ENCODE measurements at places on chromosomes 2 and 18.

- no peak for DNase-seq
These were observed 163.7 kb downstream of the LTBP1 start for GRCh38 chr2:33110461-33110860.

GRCh38 chr18:78934551-78935225 lies 44.9 kb upstream of the SALL3 start:
- DNase-seq, result no peak

DNA sequence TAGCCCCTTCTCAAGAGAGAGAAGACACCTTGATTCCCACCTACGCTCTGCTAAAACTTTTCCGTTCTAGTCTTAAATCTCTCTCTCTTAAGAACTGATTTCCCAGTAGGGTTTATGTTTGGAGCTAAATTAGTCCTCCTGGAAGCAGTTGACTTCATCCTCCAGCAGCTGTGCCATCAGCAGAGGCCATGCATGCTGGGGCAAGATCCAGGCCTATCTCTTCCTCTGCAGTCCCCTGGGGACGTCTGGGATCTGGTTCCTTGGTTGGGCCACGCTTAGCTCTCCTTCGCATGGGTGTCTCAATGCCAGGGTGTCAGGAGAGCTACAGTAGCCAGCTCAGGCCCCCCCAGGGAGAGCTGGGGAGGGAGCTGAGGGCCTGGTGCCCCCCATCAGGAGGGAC lies 49.7 kb downstream of the HPCAL1 start:
- no peak for DNase-seq

DNA sequence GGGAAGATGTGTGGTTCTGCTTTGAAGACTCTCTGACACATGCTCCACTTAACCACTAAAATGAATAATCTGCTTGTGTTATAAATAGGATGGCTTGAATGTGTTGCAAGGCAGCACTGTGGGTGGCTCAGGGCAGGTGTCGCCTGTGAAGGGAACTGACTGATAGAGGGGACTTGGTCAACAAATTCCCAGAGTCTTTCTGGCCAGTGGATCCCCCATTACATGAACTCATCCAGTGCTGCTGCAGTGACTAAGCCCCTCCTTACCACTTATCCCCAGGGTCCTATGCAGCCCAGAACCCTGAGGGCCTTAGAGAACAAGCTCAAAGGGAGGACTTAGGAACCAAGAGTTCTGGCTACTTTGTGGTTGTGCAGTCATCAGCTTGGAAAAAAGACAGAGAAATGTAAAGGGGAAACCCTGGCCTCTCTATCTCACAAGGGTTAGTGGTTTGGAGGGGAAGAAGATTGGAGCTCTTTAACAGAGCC lies 226.2 kb upstream of the TNP1 start:
- no peak for DNase-seq

GRCh38 chr2:162928356-162928755 lies 89.8 kb upstream of the KCNH7 start:
- DNase-seq, result no peak

- DNase-seq, result no peak
These were observed 127.9 kb downstream of the PIEZO2 start for GRCh38 chr18:11021477-11021876.

- DNase-seq, result no peak
These were observed 90.9 kb downstream of the MALT1 start for GRCh38 chr18:58761970-58762780.

- no peak for DNase-seq
These were observed 177.2 kb downstream of the BCL11A start for GRCh38 chr2:60376252-60376651.

DNA sequence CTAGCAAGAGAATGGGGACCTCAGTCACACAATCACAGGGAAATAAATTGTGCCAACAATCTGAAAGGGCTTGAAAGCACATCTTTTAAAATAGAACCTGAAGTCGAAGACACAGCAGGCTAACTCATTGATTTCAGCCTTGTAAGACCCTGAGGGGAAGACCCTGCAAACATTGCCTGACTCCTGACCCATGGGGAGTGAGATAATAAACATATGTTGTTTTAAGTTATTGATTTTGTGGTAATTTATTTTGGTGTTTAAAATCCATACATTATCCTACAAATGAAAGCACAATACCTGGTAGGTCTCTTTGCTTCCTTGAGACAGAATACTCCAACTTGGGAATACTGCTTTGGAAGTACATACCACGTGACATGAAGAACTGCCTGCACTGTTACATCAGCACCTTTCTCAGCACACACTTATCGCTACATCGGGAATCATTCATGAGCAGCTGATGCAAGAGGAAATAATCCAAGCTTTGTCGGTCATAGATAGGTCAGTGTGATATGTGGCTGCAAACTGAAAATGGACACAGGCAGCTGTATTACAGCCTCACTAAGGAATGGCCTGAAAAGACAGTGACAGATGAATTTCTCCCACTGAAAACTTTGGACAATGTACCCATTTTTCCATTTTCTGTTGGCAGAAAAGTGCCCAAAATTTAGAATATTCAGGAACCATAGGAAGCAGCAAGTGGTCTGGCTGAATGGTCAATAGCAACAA lies 494.5 kb upstream of the MAP2 start:
- DNase-seq, result no peak

- no peak for DNase-seq
These were observed 1.8 kb downstream of the DSC3 start for GRCh38 chr18:31040686-31041270.

DNA sequence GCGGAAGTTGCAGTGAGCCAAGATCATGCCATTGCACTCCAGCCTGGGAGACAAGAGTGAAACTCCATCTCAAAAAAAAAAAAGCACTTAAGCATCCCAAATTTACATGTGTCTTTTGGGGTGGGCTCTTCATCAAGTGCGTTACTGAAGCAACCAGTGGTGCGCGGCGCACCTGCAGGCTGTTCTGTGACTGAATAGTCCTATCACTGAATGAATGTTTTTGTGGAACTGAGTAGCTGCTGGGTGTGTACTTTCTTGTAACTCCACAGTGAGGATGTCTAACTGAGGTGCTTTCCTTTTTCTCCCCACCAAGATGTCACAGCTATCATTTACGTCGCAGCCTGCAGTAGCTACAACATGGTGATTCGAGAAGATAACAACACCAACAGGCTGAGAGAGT lies 17.0 kb downstream of the CHMP1B start:
- no peak for DNase-seq

GRCh38 chr18:27772081-27772480 lies 404.8 kb downstream of the CDH2 start:
- no peak for DNase-seq

- no peak for DNase-seq
These were observed 12.8 kb upstream of the PSD4 start for GRCh38 chr2:113160962-113161361.

DNA sequence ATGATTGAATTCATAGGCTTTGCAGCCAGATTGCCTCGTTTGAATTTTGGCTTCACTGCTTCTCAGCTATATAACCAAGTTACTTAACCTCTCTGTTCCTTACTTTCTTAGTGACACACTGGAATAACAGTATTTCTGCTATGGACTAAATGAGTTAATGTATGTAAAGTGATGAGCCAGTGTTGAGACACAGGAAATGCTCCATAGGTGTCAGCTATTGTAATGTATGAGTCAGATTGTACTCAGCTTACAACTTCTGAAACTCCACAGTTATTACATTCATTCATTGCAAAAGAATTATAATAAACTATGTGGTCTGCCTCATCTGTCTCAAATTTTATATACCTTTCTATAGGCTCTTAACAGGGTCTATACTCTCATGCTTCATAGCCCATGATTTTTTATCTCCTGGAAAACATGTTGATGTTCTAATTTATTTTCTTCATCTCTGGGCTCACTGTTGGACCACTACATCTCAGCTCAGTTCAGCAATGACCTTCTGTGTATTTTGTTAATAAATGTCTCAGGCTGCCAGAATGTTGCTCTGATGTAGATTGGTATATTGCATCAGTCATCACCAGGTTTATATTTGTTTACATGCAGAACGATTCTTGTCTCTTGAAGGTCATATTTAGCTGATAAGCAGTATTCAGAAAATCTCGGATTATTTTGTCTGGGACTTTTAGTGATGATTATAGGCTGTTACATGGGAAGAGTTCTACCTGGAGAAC lies 76.2 kb downstream of the MAP3K20 start:
- DNase-seq, result no peak

- DNase-seq, result no peak
These were observed 113.4 kb upstream of the PDE1A start for GRCh38 chr2:182540252-182540651.

GRCh38 chr2:12971581-12972365 lies 255.0 kb downstream of the TRIB2 start:
- no peak for DNase-seq

GRCh38 chr2:146323564-146323963 lies 1521.3 kb upstream of the ACVR2A start:
- no peak for DNase-seq

DNA sequence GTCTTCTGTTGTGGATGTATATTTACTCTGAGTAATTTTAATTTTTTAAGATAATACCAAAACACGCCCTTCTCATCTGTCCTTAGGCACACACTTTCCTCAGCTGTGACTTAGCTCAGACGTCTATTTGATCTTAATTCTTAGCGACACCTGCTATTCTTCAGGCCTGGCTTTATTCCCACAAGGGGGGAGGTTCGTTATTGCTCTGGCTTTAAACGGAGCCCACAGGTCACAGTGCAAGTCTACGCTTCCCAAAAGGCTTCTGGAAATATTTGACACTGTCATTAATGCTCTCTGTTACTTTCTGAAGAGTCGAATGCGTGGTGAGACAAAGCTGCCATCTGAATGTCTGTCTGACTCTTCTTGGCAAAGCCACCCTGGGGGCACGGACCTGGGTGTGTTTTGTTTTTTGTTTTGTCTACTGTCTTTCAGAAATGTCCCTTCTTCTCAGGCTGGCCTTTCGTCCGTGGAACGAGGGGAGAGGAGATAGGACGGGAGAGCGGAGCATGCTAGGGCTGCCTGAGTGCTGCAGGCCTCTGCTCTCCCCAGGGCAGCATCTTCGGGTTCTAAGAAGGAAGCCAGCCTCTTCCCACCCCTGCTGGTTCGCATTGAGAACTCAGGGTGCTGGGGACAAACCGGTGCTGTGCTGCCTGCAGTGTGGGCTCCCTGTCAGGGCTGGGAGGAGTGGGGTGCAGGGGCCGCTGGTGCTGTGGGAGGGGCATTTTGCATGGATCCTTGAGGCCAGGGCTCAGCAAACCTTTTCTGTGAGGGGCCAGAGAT lies 61.9 kb downstream of the ASAP2 start:
- no peak for DNase-seq

DNA sequence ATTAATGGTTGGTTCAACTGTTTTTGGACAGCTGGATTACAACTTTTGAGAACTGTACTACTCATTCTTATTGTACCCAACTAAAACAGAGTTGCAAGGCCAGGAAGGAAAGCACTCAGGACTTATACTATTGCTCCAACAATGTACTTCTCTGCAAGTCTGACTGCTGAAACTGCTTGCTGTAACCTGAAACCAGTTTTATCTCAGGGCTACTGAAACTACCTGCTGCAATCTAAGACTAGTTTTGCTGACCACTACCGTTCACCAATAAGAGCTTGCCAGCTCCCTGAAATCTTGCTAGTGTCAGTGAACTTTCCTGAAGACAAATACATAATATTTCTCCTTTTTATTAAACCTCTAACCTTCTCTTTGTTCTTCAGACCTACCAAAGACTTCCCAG lies 157.3 kb downstream of the CDCA7 start:
- DNase-seq, result no peak

GRCh38 chr2:29787473-29788465 lies 133.6 kb downstream of the ALK start:
- DNase-seq, result no peak

GRCh38 chr2:61906186-61906470 lies 654 bp downstream of the COMMD1 start:
- DNase-seq, result no peak

- no peak for DNase-seq
These were observed 104.9 kb downstream of the CERS6 start for GRCh38 chr2:168560817-168561499.

DNA sequence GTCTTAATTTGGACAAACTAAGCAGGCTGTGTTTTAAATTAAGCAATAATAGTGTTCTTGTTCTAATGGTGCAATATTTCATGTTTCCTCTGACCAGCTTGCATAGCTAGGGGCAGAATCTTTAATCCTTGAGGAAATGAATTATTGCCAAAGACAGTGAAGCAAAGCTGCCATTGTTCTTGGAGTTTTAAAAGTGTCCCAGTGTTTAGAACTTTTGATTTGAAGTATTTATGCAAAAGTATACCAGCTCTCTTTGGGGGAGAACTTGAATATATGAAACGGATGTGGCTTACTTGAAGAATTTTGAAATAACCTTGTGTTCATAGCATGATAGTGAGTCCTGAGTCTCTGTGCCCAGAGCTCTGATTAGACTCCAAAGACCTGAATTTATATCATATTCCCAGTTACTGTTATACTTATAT lies 33.4 kb downstream of the ITGA6 start:
- DNase-seq, result no peak

GRCh38 chr2:101628030-101628392 lies 69.5 kb upstream of the MAP4K4 start:
- no peak for DNase-seq

GRCh38 chr2:130387071-130387400 lies 31.2 kb downstream of the PTPN18 start:
- DNase-seq, result no peak

- no peak for DNase-seq
These were observed 433 bp downstream of the SH3RF3 start for GRCh38 chr2:109129356-109129920.

GRCh38 chr18:44047585-44047984 lies 633.1 kb upstream of the SETBP1 start:
- no peak for DNase-seq

DNA sequence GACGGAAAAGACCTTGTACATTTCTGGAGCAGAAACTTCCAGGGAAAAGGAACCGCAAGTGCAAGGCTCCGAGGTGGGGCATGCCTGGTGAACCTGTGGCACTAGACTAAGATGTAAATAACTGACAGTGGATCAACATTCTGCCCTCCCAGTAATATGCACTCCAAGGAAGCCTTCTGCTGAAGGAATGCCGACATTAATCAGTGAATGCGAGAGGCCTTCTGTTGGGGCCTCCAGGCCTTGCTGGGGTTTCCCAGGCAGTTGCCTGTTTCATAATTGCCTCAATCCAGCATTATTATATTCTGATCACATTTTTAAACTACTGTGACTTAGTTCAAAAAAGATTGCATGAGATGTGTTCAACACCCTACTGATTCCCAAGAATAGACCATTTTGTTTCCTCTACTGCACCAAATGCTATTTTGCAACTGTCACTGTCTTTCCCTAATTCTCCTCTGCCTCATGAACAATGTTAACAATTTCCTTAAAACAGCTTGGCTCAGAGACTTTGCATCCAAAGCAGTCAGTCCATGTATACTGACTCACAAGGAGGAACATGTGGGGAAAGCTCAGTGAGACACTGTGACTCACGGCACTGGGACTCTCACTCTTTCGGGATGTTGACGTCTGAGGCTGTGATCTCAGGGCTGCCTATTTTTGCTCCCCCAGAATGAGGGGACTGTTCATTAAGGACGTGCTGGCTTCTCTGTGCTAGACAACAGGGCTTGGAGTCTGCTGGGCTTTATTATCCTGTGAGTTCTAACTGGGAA lies 10.5 kb upstream of the DSG2 start:
- DNase-seq, result peak; percentile 13

GRCh38 chr2:3523551-3524041 lies 4.3 kb upstream of the ADI1 start:
- no peak for DNase-seq

- DNase-seq, result no peak
These were observed 107.6 kb upstream of the NOSTRIN start for GRCh38 chr2:168694866-168695265.

- DNase-seq, result peak; percentile 98
These were observed 4.4 kb downstream of the CCL20 start for GRCh38 chr2:227817850-227818674.

Measured in GM04504 (cell line).